ENCODE measurements at places on chromosomes 6 and 20.

GRCh38 chr6:27146706-27147505 lies 100.6 kb upstream of the PRSS16 start:
- no peaks in the 10 kb centered on the region for H3K4me1 ChIP-seq
- peak overlapping the region; percentile 54 for H3K4me3 ChIP-seq
- no peaks in the 10 kb centered on the region for H3K36me3 ChIP-seq
- DNase-seq: peak; percentile 92

GRCh38 chr6:33911488-33911887 lies 107.7 kb upstream of the MLN start:
- H3K27ac ChIP-seq: no peak overlapping the region
- H3K4me1 ChIP-seq: no peaks in the 10 kb centered on the region
- DNase-seq: no peak

GRCh38 chr20:51159303-51159702 lies 136.4 kb upstream of the KCNG1 start:
- no peak overlapping the region for H3K27ac ChIP-seq
- no peaks in the 10 kb centered on the region for H3K36me3 ChIP-seq
- H3K4me1 ChIP-seq: peaks cover 14% of the 10 kb centered on the region
- no peak overlapping the region for H3K4me3 ChIP-seq
- H3K27me3 ChIP-seq: no peaks in the 10 kb centered on the region

GRCh38 chr6:129314575-129314974 lies 395.4 kb downstream of the ARHGAP18 start:
- H3K36me3 ChIP-seq: peaks cover 54% of the 10 kb centered on the region
- H3K27me3 ChIP-seq: no peaks in the 10 kb centered on the region
- peaks cover 14% of the 10 kb centered on the region for H3K4me1 ChIP-seq

- H3K4me3 ChIP-seq: no peak overlapping the region
- H3K27ac ChIP-seq: no peak overlapping the region
- no peak for DNase-seq
- no peaks in the 10 kb centered on the region for H3K36me3 ChIP-seq
- no peaks in the 10 kb centered on the region for H3K27me3 ChIP-seq
- no peaks in the 10 kb centered on the region for H3K4me1 ChIP-seq
Observed at GRCh38 chr20:40156600-40157317, 532.3 kb downstream of the MAFB start.

- DNase-seq: no peak
- peaks cover 6% of the 10 kb centered on the region for H3K36me3 ChIP-seq
- no peaks in the 10 kb centered on the region for H3K27me3 ChIP-seq
- H3K27ac ChIP-seq: no peak overlapping the region
Observed at GRCh38 chr6:89952686-89953085, 58.4 kb downstream of the GJA10 start.

- DNase-seq: no peak
- H3K27ac ChIP-seq: no peak overlapping the region
- no peaks in the 10 kb centered on the region for H3K4me1 ChIP-seq
Observed at GRCh38 chr6:33869121-33869520, 65.3 kb upstream of the MLN start.

Measured in right atrium auricular region (tissue), 2 donors.